ENCODE measurements at places on chromosomes 6 and 20. TPM values are rescaled to one million over a fixed set of nuclear protein-coding genes. Genes with fewer than 3 reads are reported as not detected.

CLPSL1 gene
- not detected for total RNA-seq

CALHM5 gene
- total RNA-seq: 1.9 TPM

LKAAEAR1 gene
- total RNA-seq: not detected

SRSF6 gene
- total RNA-seq: 50.1 TPM

MEI4 gene
- total RNA-seq: 0.16 TPM

C20orf202 gene
- 0.29 TPM for total RNA-seq

DNMT3B gene
- total RNA-seq: 0.81 TPM

LINC00237 gene
- total RNA-seq: not detected

C6orf15 gene
- not detected for total RNA-seq

SAMD3 gene
- 0.81 TPM for total RNA-seq

COL10A1 gene
- total RNA-seq: not detected

DEFB124 gene
- not detected for total RNA-seq

AVP gene
- total RNA-seq: not detected

RSPH9 gene
- not detected for total RNA-seq

FIG4 gene
- 11.1 TPM for total RNA-seq

Measured in heart left ventricle (tissue), 16 donors.